ENCODE measurements at places on chromosomes 16 and 17.
A peak's percentile ranks its signal among the peaks of the same experiment; 100 is the strongest.

DNA sequence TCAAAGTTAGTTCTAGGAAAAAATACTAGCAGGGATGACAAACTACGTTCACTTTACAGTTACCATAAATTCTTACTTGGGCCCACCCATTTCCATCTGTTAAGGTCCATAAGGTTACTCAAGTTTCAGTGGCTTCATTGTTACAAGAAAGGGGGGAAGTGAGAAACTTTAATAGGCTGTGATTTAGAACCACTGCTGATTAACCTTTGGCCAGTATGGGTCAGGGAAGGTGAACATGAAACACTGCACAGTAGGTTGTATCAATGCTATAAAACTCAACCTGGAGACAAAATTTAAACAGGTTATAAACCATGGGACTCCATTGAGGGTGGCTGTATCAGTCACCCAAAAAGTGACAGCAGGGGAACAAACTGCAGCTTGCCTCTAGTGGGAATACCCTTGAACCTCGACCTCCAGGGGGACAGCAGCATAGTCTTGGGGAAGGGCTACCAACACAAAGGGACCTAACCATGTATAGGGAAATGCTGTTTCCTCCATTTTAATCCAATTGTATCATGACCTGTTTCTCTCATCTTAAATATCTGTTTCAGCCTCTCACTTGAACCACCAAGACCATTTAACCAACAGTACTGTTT is 10.4 kb downstream of the PTRH2 start:
- DNase-seq: no peak

GRCh38 chr16:76607317-76607716 is 330.1 kb downstream of the CNTNAP4 start:
- no peak for DNase-seq

DNA sequence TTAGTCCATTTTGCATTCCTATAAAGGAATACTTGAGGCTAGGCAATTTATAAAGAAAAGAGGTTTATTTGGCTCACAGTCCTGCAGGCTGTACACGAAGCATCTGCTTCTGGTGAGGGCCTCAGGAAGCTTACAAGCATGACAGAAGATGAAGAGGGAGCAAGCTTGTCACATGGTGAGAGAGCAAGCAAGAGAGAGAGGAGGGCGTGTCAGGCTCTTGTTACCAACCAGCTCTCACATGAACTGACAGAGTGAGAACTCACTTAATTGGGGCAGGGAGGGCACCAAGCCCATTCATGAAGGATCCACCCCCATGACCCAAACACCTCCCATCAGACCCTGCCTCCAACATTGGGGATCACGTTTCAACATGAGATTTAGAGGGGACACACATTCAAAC is 1.6 kb downstream of the CHCT1 start:
- no peak for DNase-seq

DNA sequence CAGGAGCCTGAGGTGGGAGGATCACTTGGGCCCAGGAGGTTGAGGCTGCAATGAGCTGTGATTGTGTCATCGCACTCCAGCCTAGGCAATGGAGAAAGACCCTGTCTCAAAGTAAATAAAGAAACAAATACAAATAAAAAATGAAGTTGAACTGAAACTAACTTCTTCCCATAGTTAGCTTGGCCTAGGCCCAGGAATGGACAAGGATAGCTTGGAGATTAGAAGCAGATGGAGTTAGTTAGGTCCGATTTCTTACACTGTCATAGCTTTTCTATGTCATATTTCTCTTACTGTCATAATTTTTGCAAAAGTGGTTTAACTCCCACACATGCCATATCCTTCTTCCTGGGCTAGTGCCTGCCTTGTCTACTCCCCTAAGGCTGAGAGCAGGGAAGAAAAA is 154.7 kb upstream of the CACNG3 start:
- DNase-seq: no peak

GRCh38 chr17:8896641-8897635 is 29.5 kb upstream of the PIK3R6 start:
- DNase-seq: no peak

GRCh38 chr16:63714876-63715275 is 1407.0 kb downstream of the CDH11 start:
- no peak for DNase-seq

DNA sequence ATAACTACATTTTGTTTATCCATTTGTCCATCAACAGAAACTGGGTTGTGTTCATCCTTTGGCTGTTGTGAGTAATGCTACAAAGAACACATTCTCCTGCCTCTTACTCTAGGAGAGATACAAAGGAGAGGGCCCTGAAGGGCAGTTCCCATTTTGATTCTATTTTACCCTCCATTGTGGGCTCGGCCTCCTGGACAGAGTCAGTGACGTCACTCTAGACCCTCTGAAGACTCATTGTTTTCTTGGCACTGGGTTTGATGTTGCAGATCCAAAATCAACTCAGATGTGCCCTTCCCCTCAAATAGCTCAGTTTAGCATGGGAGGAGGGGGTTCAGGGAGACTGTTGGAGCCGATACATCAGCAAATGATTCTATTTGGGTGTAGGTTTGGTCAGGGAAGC is 280.9 kb downstream of the UTP18 start:
- no peak for DNase-seq

DNA sequence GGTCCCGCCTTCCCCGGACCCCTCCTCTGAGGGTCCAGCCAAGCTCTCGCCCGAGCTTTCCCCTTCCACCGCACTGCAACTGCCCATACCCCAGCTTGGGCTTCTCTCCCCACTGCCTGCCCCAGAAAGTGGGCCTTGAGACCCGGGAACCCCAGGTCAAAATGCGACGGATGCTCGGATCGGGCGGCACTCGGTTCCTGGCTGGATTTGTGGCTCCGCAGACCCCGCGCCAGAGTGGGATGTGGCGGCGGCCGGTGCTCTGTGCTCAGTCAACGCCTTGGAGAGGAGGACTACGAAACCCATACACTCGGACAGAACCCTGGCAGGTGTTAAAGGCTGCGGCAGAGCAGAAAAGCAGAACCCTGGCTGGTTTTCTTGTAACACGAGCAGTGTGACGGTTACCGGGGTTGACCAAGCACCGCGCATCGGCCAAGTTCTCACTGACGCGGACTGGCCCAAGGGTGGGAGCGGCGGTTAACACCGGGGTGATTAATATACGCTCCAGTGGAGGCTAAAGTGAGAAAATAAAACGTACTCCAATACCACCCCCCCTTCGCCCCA is 885 bp upstream of the SLFN13 start:
- DNase-seq: peak; percentile 28

- no peak for DNase-seq
Observed at GRCh38 chr17:64491994-64492393, 4.9 kb downstream of the POLG2 start.

DNA sequence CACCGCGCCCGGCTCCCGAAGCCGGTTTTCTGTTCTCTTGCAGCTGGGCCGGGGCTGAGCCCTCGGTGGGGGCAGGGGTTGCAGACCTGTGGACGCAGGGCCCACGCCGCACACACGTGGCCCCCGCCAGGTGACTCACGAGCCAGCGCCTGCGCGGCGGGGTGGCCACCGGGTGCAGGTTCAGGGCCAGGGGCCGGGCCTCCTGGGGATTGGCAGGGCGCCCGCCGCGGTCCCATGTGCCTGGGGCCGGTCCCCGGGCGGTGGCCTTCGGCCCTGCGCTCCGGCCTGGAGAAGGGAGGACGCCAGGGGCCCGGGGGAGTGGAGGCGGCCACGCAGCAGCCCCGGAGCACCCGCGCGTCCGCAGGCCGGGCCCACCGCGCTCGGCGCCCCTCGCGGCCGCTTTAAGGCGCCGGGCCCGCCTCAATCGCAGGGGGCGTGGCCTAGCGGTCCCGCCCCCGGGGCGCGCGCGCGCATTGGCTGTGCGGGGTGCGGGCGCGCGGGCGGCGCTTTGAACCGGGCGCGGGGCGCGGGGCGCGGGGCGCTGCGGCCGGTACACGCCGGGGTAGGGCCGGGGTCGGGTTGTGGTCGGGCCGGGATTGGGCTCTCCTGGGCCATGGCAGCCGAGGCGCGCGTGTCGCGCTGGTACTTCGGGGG is at the start of gene SLC25A10:
Gene SLC25A10 (plus strand): TSS at position 471 of the 654 bp plus-strand sequence. CDS start 143 bp downstream, at position 614.
- DNase-seq: peak; percentile 88

- no peak for DNase-seq
Observed at GRCh38 chr16:73056921-73057290, 9.0 kb upstream of the ZFHX3 start.

DNA sequence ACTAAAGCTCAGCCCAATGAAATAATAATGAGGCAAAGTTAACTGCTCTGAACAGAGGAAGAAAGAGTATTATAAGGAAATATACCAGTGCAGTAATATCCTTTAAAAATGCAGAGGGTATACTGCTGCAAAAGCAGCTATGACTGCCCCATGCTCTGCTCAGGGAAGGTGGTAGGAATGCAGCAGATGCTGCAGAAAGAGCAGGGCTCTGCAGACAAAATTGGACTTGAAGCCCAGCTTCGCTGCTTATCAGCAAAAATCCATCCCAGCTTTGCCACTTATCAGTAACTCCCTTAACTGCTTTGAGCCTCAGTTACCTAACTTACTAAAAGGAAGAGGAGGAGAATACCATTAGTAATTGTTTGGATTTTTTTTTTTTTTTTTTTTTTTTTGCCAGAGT is 533.8 kb upstream of the CDH5 start:
- no peak for DNase-seq

DNA sequence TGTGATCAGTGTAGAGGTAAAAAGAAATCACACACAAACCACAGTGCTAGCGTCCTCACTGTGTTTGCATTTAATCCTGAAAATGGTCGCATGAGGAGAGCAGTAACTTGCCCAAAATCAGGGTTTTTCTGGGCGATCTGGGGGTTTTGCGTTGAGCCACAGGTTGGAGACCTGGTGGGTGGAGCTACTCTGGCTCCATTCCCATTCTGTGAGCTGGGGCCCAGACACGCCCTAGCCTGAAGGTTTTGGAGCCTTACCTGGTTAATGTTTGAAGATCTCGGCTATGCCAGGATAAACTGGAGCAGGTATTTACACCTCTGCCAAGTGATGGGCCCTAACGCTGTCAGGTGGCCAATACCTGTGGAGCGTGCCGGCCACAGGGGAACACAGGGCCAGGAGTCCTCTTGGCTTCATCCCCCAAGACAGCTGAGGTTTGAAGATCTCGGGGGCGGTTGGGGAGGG is 48.4 kb downstream of the MPRIP start:
- DNase-seq: no peak

DNA sequence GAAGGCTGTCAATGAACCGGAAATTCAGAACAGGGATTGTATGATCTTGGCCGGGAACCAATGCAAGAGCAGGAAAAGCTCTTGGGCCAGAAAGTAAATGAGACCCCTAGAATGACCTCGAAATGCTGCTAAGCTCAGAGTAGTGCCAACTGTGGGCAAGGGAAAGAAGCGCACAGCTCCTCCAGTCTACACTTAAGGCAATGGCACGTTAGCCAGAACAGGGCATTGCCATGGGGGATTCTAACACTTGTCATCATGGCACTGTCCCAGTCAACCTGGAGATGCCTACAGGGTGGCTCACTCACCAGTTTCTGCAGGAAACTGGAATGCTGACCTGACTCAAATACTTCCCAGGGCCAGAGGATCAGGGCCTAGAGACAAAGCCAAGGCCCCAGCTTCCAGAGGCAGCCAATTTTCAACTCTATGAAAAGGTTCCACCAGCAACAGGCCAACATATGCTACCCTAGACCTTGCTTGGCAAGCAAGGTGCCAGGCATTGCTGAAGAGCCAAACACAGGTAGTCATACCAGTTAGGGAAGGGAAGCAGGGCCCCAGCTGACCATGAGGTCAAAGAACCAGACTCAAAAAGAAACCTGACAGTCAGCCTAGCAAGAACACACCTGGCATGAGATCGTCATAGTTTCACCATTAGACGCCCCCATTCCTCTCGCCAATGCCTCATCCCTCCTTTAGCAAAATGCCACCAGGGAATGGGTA is 34.9 kb downstream of the ARHGAP17 start:
- DNase-seq: peak; percentile 26

DNA sequence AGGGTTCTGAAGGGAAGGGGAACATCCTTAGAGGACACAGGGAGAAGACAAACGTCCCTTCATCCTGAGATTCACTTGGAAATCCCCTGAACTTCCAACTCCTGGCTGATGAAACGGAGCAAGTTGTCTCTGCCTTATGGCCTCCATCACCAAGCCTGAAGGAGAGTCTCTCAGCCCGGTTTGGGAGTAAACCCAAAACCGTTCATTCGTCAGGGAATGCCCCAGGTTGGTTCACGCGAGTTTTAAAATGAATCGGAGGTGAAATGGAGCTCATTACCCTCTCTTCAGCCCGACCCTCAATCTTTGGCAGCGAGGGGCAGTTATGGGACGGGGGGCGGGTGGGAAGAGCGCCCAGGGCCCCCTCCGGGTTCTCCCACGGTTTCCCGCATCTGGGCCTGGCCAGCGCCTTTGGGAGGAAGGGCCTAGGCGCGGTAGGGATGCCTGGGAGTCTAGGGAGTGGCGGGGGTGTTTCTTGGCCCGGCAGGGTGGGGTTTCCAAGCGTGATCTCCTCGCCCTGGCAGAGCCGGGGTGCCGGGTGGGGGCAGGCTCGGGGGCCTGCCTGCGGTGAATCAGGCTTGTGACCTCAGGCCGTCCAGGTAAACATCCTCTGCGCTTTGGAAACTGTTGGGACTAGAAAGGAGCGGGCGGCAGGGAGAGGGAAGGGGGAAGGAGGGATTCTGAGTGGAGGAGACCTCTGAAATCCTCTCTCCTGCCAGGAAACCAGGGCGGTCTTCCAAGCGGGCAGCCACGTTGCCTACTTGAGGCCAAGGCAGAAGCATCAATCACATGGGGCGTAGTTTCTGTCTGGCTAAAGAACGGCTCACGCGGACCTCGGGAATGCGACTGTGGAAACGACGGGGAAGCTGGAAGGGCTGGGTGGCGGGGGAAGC is 24.1 kb upstream of the HOXB13 start:
- DNase-seq: no peak

- DNase-seq: no peak
Observed at GRCh38 chr17:33322063-33322462, 29.0 kb upstream of the ASIC2 start.

DNA sequence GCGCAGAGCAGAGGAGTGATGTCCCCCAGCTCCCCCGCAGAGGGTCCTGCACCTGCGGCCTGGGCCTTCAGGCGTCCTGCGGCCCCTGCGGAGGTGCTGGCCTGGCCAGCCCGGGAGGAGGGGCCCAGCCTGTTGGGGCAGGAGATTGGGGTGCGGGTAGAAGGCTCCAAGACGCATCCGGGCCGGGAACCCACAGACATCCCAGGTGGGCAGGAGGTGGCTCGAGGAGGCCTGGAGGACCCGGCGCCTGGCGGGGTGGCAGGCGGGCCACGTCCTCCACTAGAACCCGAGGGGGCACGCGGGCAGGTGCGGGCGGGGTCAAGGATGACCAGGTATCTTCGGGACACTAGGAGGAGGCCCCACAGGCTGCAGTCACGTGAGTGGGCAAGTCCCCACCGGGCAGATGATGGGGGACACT is 647 bp upstream of the SECTM1 start:
- no peak for DNase-seq

DNA sequence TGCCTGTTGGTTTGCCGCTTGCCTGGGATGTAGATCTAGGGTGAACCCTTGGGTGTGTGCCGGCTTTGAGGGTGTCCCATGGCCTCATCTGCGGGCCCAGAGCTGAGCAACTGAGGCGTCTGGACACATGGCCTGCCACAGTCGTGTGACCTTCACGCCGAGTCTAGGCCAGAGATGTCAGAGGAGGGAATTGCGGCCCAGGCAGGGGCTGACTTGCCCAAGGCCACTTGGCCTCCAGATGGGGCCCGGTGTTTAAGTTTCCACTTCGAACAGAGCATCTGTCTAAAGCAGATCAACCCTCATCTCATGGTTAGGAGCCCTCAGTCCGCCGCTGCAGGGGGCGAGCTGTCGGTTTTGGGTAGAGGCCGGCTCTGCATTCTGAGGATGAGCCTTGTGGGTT is 28.0 kb upstream of the FOXK2 start:
- DNase-seq: no peak

All from GM18507 (cell line).